ENCODE measurements at places on chromosomes 4 and X.
A peak's percentile ranks its signal among the peaks of the same experiment; 100 is the strongest.

DNA sequence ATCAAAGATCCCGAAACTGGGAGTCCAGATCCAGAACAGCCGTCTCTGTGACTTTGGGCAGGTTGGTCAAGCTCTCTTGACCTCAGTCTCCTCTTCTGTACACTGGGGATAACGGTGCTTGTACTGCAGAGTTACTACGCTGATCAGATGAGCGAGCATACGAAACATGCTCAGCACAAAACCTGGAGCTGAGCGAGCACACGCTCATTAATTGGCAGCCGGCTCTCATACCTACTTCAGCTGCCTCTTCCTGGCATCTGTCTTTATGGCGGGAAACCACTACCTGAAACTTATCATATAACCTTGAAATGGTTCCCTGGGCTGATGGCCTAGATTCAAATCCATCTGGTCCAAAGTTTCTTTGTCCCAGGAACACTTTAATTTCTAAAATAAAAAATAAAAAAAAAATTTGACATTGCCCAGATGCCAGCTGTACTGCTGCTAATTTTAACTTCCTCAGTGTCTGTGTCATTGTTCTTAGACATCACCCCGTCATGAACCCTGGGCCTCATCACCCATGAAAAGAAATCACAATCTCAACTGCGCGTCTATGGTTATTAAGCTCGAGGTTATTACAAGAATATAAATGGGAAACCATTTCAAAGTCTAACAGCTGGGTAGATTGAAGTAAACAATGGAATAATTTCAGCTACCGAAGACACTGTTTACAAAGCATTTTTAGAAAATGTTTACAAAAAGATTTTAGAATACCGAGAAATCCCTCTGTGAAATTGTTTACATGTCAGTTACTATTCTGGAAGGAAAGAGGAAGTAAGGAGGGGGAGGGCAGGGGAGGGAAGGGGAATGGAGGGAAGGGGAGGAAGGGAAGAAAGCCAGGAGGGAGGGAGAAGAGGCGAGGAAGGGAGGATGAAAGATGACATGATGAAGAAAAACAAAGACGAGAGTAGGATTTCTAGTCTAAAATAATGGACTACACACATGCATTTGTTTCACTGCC is 49.0 kb downstream of the CRMP1 start:
- no peak for DNase-seq

GRCh38 chrX:20742106-20742505 is 475.4 kb upstream of the RPS6KA3 start:
- no peak for DNase-seq

- DNase-seq, result no peak
Measured at GRCh38 chrX:16700734-16701133, 11.7 kb downstream of the CTPS2 start.

- DNase-seq, result peak; percentile 15
Measured at GRCh38 chr4:113849771-113850170, 88.2 kb upstream of the CAMK2D start.

GRCh38 chr4:13543839-13544605 is at the start of gene NKX3-2:
Gene NKX3-2 (minus strand): TSS chr4:13544508. CDS start chr4:13544414, 94 bp downstream.
- no peak for DNase-seq

DNA sequence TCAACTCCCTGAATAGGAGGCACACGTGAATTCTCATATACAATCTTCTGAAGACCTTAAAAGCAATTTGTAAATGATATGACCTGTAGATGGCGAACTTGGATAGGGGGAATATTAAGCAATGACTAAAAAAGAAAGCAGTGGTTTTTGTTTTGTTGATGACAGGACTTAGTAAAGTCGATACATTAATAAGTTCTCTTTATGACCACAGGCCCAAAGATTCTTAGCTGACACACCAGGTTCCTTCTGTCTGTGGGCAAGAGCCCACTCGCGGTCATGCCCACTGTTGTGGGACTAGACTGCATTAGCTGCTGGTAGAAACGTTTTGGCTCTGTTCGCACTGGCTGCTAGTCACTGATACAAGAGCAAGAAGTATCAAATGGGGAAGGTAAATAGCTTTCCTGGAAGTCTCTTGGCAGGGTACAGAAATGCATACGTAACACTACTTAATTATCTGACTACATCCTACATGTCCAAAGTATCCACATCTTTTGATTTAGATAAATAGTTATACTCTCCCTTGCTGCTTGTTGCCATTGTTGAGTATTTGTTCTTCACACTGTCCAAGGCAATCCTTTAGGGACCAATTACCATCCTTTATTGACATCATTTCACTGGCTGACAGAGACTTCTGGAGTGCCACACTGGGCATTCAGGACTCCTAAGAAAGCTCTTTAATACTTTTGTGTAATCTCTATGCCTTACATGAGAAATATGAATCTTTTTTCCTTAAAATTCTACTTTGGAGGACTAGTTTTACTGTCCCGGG is 31.0 kb downstream of the ALPK1 start:
- DNase-seq, result no peak
